MM.1S (cell line): ENCODE measurements at places on chromosomes 2 and 18.

DNA sequence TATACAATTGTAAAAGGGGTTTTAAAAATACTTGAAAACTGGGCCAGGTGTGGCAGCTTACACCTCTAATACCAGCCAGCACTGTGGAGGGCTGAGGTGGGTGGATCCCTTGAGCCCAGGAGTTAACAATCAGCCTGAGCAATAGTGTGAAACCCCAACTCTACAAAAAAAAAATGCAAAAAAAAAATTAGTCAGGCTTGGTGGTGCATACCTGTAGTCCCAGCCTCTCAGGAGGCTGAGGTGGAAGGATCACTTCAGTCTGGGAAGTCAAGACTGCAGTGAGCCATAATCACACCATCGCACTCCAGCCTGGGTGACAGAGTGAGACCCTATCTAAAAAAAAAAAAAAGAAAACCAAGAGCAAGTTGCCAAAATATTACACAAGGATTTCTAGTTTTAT lies 182.7 kb downstream of the UBE2E3 start:
- peak; percentile 37 for DNase-seq

GRCh38 chr2:85422072-85422457 lies 3.6 kb downstream of the SH2D6 start:
- no peak for DNase-seq

- DNase-seq, result no peak
Measured at GRCh38 chr2:20390524-20391123, 40.0 kb upstream of the PUM2 start.

DNA sequence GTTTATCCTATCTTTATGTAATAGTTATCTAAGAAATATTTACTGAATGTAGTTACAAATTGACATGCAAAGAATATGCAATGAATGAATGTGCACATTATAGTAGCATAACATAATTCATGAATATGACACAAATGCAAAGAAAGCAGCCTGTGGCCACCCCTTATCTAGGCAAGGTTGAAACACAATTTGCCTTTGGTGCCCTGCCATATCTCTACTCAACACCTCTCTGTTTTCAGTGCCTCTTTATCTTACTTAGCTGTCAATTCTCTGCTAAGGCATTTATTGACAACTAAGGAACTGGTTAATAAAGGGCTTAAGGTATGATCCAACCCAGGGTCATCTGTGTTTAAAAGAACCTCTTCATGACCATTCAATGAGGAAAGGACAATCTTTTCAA lies 18.9 kb downstream of the REV1 start:
- DNase-seq, result no peak

GRCh38 chr18:35050028-35050546 lies 8.9 kb downstream of the MAPRE2 start:
- no peak for DNase-seq

- no peak for DNase-seq
Measured at GRCh38 chr2:117834992-117835391, 20.5 kb downstream of the DDX18 start.

GRCh38 chr2:65416945-65417344 lies 15.5 kb downstream of the SPRED2 start:
- no peak for DNase-seq

DNA sequence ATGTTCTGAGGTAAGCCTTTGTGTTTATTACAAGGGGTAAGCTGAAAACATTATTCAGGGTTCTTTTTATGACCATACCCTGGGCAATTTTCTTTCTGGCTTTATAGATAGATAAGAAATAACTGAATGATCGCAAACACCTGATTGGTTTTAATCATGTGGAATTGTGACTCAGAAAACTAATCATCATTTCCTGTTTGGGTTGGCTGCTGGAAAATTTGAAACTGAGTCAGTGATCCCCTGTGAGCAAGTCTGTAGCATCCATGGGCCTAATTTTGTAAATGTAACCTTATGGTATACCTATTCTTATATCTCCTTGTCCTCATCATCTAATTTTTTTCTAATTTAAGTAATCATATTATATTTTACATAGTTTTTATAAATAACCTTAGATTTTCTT lies 34.3 kb downstream of the CCDC68 start:
- no peak for DNase-seq

DNA sequence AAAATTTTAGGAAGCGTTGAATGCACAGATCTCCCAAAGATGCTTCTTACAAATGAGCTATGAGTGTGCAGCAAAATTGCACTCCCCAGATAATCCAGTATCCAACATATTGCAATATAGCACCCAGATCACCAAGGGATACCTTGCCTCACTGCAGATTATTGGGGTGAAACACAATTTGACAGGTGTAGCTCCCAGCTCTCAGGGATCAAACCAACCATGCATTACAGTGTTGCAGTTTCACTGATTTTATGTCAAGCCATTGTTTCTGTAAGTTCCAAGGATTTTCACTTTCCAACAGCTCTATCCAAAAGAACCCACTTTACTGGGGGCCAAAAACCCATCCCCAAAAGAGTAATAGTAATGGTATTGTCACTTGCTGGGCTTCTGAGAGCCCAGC lies 10.8 kb upstream of the PRLH start:
- DNase-seq, result no peak

- DNase-seq, result no peak
Measured at GRCh38 chr2:54486766-54487165, 30.6 kb downstream of the SPTBN1 start.

DNA sequence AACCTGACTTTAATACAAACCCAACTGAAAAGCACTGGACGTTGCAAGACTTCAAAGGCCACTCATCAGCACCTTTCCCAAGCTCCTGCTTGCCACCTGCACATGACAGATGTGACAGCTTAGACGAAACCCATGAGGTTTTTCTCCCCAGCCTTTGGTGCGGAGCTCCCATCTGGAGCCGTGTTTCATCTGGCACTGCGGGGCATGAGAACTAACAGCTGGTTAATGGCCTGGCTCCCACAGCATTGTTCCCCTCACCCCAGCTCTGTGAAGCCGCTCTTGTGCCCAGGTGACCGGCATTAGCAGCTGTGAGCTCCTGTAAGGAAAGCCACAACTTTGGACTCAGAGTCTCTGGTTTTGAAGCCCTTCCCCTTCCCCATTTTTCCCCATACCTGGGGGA lies 50.9 kb downstream of the GALR1 start:
- no peak for DNase-seq

GRCh38 chr2:46151577-46151976 lies 145.6 kb upstream of the EPAS1 start:
- DNase-seq, result no peak

DNA sequence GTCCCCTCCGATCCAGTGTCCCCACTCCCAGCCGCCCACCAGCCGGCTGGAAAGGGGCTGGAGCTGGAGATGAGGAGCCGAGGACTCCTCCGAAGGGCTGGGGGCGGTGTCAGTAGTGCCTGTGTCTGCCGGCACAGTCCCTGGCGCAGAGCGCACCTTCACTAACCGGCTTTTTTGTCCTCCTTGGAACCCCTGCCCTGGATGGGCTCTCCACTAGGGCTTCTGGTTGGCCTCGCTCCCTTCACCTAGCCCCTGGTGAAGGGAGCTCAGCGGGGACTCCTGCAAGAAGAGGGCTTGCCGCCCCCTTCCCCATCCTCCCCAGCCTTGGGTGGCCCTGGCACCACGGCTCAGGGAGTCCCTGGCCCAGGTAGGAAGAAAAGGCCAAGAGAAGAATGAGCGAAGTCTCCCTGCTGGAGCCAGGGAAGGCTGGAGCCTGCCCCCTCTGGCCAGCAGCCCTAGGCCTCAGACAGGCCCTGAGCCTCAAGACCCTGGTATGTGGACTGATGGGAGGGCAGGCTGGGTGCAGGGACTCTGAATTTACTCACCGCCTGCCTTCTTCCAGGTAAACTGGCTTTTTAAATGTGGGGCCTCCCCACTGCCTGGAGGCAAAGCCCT lies 570 bp upstream of the ECEL1 start:
- no peak for DNase-seq

GRCh38 chr2:20429528-20429927 lies 17.3 kb upstream of the RHOB start:
- DNase-seq, result peak; percentile 85

DNA sequence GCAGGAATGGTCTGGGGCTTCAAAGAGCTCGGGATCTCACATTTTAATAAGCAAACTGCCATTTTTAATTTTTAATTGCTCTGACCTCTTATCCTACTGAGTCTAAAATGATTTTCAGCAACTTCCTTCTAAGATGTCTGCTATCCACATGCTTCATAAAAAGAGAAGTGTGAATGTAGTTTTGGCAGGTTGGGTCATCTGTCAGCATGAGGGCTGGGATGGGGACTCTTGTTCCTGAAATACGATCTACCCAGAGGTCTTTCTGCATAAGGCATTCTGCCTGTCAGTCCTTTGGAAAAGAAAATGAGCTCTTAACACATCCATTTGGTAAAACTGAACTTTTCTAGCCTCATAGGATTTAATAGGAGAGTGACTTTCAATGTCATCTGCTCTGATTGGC lies 252.8 kb upstream of the APCDD1 start:
- no peak for DNase-seq

- no peak for DNase-seq
Measured at GRCh38 chr18:27014841-27015240, 149.3 kb upstream of the AQP4 start.

DNA sequence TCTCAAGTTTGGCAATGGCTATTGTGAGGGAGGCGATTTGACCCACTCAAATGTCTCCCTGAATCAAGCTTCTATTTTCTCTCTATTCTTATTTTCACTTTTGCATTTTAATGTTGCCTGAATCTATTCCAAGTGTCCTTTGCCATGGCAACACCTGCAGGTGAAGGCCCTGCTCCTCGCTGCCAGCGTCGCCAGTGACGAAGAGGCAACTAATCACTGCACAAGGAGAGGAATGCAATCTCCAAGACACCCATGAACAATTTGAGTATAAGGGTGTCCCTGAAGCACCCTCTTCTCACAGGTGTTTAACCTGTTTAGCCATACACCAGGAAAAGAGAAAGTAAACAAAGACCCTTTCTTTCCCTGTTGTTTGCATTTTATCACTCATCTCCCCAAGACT lies 165.6 kb upstream of the VRK2 start:
- no peak for DNase-seq

DNA sequence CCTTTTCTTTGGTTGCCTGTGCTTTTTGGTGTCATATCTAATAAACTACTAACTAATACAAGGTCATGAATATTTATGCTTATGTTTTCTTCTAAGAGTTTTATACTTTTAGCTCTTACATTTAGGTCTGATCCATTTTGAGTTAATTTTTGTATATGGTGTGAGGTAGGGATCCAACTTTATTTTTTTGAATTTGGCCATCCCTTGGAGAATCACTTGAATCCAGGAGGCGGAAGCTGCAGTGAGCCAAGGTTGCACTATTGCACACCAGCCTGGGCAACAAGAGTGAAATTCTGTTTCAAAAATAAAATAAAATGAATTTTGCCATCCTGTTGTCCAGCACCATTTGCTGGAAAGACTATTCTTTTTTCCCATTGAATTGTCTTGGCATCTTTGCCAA lies 8.6 kb upstream of the HPCAL1 start:
- DNase-seq, result no peak

DNA sequence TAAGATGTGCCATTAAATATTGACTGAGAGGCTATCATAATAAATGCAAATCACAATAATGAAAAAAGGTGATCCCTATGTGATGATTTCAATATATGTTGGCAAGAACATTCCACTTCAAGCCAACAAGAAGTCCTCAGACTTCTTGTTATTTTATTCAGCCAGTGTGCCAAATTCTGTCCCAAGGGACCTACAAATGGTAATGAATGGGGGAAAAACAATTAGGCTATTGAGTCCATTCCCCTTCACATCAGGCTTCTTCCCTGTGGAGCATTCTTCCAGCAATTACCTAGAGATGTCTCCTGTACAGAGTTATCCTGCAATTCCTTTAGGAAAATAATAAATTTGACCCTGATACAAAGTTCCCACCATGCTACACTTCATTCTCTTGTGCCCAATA lies 144.4 kb downstream of the PIEZO2 start:
- no peak for DNase-seq

DNA sequence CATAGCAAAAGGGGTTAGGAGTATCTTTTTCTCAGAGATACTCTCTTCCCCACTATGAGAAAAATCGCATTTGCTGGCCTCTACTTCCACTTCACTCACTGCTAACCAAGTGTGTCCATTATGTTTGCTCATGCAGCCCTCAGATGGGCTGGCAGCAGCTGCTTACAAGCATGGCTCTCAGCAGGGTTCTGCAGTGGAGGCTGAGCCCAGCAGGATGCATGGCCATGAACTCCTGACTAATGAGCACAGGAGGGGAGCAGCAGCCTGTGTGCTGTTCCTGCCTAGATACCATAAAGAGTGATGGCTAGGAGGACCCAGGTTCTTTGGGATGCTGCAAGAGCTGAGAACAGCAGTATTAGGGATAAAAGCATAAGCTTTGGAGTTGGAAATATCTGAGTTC lies 316.9 kb upstream of the THSD7B start:
- DNase-seq, result no peak

GRCh38 chr18:46299465-46300008 lies 195.4 kb downstream of the HAUS1 start:
- no peak for DNase-seq

DNA sequence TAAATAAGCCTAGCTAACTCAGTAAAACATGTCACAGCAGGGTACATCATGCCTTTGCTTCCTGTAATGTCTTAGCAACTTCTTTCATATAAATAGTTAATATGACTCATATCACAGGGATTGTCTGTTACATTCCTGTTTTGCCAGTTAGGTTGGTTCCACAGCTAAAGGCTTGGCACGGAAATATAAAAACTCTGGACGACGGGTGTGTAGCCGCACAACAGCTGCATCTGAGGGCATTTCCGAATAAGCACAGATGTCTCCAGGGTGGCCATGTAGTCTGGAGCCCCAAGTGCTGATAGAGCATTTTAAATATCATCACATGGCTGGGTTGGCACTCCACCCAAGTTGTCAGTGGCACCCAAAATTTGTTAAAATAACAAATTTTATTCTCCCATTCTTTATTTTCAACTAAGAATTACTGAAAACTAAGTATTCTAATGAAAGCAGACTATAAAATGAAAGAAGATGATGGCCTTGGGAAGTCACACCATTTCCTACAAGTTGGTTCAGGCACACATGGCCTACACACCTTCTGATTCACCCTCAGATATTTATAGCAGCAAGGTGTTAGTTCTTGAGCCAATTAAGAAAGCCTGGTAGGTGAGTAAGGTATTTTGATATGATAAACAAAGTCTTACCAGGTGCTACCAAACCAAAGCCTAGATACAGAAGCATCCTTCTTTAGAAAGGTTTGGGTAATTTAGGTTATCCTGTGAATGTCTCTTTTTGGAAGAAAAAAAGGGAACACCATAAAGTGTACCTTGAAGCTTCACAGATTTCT lies 61.8 kb upstream of the STK17B start:
- peak; percentile 67 for DNase-seq

DNA sequence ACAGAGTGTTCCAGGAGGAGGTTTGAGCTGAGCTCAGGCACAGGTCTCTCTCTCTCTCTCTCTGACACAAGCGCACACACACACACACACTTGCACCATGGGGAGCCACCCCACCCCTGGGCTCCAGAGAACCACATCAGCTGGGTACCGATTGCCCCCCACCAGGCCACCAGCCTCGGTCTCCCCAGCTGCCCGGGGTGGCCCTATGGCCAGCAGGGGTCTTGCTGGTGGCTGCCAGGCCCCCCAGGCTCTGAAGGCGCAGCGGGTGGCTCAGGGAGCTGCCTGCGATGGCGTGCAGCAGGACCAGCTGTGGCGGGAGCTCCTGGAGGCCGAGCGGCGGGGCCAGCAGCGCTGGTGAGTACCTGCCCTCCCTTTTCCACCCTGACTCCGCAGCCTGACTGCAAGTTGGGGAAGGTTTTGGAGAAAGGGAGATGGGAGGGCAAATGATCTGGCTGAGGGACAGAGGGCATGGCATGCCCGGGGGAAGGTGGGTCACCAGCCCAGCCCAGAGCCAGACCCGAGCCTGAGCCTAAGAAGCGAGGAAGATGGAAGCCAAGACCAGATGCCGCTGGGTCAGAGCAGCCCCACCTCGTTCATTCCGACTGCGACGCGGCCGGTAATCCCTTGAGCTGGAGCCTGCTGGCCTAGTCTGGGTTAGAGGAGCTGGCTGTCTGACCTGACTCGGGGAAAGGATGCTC lies 21.9 kb upstream of the SLC66A3 start:
- no peak for DNase-seq
